ENCODE measurements at places on chromosomes 2 and 18. TPM values are rescaled to one million over a fixed set of nuclear protein-coding genes. Genes with fewer than 3 reads are reported as not detected.

DNA sequence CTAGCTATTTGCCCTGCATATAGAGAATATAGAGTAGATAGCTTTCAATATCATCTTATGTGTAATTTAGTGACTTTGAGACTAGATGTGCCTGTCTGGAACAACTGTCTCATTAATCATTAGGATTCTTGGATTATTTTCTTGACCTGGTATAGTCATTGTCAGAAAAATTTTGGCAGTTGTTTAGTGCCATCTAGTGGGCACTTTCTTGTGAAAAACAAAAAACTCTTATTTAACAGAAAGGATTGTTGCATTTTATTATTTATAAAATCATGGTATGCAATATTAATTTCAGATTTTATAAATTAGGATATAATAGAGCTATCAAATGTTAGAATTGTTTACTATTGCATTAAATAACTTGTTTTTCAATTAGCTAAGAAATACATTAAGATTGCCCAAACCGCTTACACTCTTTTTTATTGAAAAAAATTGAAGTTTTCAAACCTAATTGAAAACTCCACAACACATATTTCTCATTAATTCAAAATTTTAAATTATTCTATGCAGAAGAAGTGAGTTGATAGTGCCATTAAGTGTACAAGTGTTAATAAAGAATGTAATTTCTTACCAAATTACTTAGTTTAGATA lies 80.3 kb downstream of the DYNAP start:
- peak; percentile 24 for DNase-seq

C2orf15 gene
- 12.8 TPM for polyA plus RNA-seq

GRCh38 chr2:53356291-53356905 lies 411.2 kb upstream of the CHAC2 start:
- no peak for DNase-seq

DNA sequence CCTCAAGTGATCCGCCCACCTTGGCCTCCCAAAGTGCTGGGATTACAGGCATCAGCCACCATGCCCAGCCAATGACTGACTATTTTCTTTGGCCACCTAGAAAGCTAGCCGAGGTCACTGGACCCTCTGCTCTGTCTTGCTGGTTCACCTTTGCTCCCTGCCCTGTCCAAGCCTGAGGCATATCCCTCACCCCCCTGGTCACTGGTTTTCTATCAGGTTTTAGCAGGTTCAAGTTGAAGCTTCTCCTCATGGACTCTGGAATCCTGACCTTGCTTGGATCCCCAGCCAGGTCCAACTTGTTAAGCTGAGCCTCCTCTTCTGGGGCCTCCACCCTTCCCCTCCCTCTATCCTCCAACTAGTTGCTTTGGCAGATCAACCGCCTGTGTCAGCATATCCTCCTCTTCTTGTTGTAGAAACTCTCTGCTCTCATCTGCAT lies 33.4 kb downstream of the PAX8 start:
- DNase-seq, result no peak

DNA sequence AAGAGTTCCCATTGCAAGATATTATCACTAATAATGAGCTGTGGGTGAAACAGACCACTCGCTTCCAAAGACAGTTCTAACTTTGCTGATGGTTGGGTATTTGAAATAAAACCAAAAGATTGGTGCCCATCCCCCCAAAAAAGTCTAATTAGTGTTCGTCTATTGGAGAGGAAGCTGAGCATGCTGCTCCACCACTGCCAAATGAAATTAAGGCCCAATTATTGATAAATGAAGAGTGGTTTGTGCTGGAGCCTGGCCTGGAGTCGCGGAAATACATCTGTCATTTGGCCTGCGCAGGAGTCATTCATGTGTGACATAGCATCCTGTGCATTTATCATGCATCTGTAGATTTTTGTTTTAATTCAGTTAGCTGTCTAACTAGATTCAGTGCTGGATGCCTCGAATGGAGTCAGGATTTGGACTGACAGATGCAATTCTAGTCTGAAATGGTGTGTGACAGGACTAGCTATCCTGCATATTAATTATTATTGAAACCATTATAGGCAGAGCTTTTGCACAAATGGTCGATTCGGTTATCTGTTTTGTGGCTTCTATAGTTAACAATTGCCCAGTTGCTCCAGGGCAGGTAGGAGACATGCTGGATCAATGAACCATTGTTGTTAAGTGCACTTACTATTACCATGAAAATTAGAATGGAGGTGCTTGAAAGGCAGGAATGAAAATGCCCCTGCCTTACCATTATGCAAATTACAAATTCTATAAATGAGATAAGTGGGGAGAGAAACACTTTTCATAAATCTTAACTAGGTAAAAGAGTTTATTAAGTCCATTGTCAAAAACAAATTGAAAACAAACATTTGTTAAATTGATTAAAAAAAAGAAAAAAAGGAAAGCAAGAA lies 450.4 kb upstream of the TCF4 start:
- DNase-seq, result no peak

- DNase-seq, result peak; percentile 19
These were observed 588.2 kb downstream of the IRS1 start for GRCh38 chr2:226211439-226211838.

DNA sequence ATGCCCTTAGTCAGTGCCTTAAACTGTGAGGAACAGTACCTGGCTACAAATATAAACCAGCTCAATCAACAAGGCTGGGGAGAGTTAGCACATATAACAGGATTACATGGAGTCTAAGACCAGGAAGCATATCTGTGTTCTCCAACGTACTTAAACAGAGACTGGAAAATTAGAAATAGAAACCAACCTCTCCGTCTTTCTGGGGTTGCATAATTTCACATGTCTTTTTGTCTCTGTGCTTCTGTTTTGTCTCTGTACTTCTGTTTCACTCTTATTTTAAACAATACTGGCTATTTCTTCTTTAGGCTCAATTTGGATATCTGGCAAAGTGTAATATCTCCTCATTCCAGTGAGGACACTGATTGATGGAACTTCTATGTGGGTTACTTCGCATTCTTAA lies 749.0 kb upstream of the ZEB2 start:
- no peak for DNase-seq

GRCh38 chr2:42223067-42223854 lies 54.1 kb downstream of the EML4 start:
- no peak for DNase-seq

PLCL1 gene
- 16.8 TPM for polyA plus RNA-seq

GRCh38 chr2:78541088-78541450 lies 484.4 kb upstream of the REG3G start:
- DNase-seq, result no peak

GRCh38 chr2:150985741-150986140 lies 275.9 kb downstream of the RBM43 start:
- DNase-seq, result no peak
